ENCODE measurements at places on chromosomes 3 and 15.

DNA sequence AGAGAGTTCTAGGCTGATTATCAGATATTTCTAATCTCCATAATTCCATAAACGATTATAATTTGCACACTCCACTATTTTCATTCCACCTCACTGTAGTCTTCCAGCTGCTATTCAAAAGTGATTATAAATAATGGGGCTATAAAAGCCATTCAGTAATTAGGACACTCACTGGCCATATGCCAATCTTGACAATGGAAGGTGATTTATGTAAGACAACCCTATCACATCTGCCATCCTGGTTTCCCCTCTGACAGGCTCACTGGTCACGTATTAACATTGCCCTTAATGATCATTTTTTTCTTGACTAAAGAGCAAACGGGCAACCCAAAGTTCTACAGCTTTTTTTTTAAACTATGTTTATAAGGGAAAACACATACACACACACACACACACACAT, 402.4 kb downstream of the MAGI1 start:
- DNase-seq = peak; percentile 98

DNA sequence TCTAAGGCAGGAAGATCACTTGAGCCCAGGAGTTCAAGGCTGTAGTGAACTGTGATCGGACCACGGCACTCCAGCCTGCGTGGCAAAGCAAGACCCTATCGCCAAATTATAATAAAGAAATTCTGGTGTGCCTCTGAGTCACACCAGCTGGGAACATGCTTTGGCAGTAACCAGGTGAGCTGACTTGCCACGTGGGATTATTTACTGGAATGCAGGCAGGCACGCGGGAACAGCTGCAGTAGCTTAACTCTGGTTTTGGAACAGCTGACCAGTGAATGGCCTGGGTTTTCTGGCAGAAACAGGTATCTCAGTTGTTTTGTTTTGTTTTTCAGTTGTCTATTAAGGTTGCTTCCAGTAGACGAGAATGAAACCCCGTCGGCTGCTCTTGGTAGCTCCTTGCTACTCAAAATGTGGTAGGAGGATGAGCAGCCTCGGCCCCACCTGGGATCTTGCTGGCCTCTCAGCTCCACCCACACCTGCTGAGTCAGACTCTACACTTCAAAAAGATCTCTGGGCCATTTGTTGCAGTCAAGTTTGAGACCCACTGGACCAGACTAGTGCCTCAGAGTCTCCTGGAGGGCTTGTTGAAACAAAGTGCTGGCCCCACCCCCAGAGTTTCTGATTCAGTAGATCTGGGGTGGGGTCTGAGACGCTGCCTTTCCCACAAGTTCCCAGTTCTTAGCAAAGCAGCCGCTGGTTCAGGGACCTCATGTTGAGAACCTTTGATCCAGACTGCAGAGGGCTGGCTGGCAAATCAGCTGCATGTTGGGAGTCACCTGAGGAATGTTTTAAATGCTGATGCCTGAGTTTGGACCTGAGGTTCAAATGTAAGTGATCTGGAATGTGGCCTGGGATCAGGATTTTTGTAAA, 26.6 kb downstream of the IDH2 start:
- DNase-seq = no peak

DNA sequence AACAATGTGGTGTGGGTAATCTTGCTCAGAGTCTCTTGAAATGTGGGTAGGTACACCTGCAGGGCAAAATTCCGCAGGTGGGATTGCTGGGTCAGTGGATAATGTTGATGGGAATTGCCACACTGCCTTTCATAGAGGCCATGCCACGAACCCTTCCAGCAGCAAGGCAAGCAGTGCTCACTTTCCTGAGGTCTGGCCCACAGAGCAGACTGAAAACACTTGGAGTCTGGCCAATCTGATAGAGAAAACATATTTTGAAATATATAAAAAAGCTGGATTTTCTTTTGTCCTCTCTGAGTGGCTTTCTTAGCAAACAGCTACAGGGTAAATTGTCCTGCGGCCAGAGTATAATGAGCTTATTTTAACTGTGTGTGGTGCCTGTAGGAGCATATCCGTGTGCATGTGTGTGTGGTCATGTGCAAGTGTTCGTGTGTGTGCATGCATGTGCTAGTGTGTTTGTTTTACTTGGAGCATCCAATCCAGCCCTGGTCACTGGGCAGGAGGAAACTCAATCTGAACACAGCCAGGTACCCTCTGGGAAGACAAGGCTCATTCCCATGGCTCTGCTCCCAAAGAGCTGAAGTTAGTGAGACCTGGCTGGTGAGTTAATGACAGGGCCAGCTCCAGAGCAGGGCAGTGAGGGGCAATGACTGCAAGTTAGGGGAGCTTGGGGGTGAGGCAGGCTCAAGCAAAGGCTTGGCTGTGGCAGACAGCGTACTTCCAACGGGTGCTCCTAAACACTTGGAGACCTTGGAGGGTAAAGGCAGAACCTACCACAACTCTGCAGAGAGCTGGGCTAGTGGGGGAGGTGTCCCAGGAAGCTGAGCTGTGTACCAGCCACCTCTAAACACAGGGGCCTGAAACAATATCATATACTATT, 91.3 kb downstream of the PLXNA1 start:
- no peak for DNase-seq

DNA sequence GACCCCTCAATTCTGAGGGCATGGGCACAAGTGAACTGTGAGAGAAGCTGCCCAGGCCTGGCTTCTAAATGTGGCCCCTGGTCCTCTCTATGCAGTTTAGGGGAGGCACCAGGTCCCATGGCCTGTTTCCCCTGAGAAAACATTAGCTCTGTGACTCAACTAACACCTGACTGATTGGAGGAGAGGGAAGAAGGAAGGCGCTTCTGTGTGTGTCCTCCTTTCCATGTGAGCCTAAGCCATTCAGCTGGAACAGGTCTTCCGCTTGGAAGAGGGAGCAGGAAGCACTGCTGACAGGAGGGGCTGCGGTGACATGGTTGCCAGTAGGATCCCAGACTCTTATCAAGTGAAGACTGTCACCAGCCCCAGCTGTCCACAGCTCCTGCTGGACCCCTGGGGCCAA, 79.5 kb downstream of the MYLK start:
- DNase-seq = no peak

DNA sequence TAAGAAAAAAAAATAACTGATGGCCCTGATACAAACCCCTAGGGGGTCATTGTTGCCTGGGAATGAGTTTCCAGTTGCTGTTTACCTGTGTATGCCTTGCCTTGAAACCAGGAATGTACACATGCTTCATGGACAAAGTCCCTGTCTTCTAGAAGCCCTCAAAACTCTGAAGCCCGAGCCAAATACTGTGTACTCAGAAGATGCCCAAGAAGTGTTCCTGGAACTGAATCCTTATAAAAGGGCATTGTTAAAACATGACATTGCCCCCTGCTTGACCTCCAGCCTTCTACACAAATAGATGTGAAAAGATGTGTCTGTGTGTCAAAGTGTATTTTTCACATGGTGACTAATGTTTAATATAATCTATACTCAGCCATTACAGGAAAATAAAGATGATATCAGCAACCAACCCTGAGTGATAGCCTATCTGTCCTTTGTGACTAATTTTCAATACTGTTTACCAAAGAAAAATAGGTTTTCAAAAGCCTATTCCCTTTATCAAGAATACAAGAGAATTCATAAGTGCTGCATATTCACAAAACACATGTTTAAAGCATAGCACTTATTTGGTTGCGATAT, 325.9 kb downstream of the MECOM start:
- DNase-seq = no peak

- no peak for DNase-seq
These were observed 665 bp upstream of the RASGRP1 start for GRCh38 chr15:38565287-38565670.

GRCh38 chr3:13815088-13815683, 64.7 kb downstream of the WNT7A start:
- no peak for DNase-seq

GRCh38 chr3:134361162-134361835, 12.9 kb downstream of the AMOTL2 start:
- DNase-seq = no peak

GRCh38 chr3:8279886-8280550, 221.6 kb upstream of the LMCD1 start:
- DNase-seq = no peak
